ENCODE measurements at places on chromosomes 2 and 18.

DNA sequence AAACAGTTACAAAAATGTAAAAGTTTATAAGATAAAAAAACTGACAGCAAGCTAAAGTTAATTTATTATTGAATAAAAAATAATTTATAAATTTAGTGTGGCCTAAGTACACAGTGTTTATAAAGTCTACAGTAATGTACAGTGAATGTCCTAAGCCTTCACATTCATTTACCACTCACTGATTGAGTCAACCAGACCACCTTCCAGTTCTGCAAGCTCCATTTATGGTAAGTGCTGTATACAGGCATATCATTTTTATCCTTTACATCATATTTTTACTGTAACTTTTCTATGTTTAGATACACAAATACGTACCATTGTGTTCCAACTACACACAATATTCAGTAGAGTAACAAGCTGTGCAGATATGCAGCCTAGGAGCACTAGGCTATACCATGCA, 184.2 kb upstream of the LRATD1 start:
- DNase-seq, result no peak

DNA sequence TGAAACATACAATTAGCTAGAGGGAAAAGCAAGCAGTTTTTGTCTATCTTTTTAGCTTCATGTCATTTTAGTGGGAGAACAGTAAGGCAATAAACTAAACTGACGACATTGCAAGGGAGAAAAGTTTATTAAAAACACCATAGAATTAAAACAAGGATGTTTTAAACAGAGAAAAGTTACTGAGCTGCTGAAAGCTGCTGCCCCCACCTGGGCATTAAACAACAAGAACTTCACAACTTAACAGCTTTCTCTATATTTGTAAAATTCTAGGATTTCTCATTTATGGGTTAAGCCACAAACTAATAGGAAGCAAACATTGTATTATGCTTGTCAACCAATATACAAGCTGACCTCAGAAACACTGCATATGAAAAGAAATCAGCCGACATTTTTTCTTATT, 289.2 kb downstream of the ERBB4 start:
- no peak for DNase-seq

GRCh38 chr2:24707143-24707542, 86.0 kb downstream of the PTRHD1 start:
- DNase-seq, result no peak

GRCh38 chr2:151857650-151858049, 29.4 kb upstream of the ARL5A start:
- no peak for DNase-seq

DNA sequence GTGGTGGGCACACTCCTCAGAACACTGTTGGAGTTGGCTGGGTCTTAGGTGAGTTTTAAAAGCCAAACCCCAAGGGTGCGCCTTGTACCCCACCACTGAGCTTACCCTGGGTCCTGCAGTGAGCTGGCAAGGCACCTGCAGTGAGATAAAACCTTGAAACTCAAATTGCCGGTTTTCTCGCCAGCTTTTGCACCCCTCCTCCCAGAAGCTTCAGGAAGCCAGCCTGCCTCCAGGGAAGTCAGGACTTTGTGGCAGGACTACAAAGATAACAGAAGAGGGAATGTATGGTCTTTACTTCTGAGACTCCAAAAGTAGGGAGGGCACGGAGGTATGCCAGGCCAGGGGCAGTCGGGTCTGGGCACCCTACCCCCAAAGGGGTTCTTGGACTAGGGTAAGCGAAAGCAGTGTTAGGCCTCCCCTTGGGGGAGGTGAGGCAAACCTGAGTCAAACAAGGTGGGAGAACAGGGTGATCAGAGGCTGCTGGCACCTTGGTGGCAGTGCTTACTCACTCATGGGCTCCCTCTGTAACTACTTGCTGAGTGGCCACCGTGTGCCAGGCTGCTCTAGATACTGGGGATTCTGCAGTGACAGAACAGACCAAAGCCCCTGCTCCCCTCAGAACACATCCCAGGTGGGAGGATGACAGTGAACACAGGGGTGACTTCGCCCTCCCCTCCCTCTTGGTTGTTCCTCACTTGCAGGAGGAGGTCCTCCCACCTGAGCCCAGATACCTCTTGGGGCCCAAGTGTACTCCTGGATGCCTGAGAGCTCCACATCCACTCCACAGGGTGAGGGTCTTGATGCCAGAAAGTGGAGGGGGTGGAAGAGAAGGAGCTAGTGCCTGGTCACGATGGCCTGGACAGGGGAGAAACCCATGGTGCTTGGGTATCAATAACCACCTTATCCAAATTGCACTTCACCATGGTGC, 69.3 kb upstream of the RGPD5 start:
- no peak for DNase-seq

DNA sequence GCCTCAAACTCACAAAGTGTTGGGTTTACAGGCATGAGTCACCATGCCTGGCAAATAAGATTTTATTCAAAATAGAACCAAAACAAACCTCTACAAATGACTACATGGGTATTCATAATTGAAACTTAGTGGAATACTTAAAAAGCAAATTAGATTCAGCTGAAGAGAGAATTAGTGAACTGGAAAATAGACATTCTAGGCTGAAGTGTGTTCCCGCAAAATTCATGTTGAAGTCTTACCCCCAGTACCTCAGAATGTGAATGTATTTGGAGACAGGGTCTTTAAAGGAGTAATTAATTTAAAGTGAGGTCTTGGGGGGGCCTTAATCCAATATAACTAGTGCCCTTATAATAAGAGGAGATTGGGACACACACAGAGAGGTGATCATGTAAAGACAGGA, 88.5 kb upstream of the OTOS start:
- no peak for DNase-seq

DNA sequence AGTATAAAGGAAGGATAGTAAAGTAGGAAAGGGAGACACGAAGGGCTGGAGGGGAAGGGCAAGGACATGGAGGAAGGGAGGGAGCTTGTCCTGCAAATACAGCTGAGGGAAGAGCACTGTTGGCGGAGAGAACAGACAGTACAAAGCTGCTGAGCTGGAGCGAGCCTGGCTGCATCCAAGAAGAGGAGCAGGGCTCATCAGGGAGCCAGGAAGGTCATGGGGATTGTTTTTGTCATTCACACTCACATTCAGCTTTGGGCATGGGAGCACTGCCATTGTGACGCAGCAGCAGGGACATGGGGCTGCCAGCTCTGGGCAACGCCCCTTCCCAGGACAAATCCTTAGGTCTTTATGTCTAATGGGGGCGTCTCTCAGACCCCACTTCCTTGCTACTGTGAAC, 125.1 kb downstream of the COPS8 start:
- DNase-seq, result no peak

- DNase-seq, result no peak
Observed at GRCh38 chr2:74439373-74439772, 2.4 kb downstream of the RTKN start.

DNA sequence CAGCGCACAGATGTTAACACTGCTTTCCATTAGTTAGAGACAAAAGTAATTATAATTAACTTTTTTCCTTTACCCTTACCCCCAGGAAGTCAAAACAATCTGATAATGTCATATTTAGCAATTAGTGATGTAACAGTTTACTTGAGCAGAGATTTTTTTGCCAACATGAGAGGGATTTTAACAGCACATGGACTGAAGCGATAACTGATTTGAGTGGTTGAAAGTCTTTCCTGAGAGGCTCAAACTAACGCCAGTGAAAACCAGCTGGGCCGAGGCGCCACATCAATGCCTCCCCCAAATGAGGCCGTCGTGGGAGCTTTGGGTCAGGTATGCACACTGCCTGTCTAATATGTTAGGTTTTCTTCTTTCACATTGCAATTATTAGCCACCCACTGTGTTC, 469.9 kb upstream of the SMIM21 start:
- no peak for DNase-seq

DNA sequence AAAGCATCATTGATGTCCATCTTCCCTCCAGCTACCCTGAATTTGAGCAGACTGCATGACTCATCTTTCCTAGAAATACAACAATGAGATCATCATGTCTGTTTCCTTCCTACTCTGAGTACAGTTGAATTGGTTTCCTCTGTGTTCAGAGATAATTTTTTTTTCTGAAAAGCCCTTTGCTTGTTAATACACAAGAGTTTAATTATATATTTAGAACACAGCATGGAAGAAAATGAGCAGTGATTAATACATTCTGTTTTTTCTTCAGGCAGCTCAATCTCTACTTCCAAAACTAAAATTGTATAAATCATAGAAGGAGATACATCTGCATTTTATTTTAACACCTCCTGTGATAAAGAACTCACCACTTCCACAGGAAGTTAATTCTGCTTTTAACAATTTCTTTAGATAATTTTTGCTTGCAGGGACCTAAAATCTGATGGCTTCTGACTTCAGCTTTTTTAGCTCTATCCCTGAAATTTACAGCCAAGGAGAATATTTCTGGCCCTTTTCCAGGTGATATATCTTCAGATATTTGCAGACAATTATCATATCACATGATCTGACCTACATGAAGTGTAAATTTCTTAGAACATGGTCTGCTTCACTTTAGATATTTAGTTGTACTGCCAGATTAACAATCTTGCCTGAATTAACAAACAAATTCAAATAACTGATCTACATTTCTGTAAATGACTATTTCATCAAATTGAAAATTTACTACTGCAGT, 249.0 kb downstream of the TRIB2 start:
- peak; percentile 72 for DNase-seq

DNA sequence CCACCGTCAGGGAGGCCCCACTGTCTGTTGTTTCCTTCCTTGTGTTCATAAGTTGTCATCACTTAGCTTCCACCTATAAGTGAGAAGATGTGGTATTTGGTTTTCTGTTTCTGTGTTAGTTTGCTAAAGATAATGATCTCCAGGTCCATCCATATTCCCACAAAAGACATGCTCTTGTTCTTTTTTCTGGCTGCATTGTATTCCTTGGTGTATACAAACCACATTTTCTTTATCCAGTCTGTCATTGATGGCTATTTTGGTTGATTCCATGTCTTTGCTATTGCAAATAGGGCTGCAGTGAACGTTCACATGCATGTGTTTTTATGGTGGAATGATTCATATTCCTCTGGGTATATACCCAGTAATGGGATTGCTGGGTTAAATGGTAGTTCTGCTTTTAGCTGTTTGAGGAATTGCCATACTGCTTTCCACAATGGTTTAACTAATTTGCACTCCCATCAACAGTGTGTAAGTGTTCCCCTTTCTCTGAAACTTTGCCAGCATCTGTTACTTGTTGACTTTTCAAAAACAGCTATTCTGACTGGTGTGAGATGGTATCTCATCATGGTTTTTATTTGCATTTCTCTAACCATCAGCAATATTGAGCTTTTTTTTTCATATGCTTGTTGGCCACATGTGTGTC, 156.6 kb upstream of the NOSTRIN start:
- no peak for DNase-seq

- DNase-seq, result no peak
Observed at GRCh38 chr2:69704446-69704845, 37.5 kb upstream of the ANXA4 start.

DNA sequence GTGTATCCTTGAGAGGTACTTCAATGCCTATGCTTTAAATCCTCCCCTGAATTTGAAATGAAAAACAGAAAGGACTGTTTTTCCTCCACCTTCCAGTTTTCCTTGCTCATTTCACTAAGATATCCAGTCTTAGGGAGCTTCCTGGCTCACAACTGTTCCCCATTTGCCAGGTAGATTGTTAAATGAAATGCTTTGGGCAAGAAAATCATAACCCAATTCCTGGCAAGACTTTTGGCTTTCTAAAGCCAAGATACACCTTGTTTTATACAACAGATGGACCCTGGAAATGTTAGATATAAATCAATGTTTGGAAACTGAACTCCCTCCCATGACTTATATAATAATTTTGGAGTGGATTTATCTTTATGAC, 3.6 kb upstream of the CHMP3 start:
- DNase-seq, result no peak

DNA sequence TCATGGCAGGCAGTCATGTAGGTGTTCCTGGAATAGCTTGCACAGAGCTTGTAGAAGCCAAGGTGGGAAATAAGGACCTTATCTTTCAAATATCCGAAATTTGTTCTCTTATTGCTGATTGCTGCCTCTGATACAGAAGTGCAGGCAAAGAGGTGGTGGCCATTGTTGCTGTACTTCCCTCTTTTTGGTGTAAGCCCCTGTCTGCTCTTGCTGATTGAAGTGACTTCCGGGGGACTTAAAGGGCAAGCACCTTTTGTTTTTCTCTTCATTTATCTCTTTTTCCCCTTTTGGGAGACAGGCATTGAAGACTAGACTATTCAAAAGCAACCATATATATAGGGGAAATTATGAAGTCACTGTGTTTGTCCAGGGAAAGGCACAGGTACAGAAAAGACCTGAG, 131.6 kb upstream of the OTX1 start:
- DNase-seq, result no peak

DNA sequence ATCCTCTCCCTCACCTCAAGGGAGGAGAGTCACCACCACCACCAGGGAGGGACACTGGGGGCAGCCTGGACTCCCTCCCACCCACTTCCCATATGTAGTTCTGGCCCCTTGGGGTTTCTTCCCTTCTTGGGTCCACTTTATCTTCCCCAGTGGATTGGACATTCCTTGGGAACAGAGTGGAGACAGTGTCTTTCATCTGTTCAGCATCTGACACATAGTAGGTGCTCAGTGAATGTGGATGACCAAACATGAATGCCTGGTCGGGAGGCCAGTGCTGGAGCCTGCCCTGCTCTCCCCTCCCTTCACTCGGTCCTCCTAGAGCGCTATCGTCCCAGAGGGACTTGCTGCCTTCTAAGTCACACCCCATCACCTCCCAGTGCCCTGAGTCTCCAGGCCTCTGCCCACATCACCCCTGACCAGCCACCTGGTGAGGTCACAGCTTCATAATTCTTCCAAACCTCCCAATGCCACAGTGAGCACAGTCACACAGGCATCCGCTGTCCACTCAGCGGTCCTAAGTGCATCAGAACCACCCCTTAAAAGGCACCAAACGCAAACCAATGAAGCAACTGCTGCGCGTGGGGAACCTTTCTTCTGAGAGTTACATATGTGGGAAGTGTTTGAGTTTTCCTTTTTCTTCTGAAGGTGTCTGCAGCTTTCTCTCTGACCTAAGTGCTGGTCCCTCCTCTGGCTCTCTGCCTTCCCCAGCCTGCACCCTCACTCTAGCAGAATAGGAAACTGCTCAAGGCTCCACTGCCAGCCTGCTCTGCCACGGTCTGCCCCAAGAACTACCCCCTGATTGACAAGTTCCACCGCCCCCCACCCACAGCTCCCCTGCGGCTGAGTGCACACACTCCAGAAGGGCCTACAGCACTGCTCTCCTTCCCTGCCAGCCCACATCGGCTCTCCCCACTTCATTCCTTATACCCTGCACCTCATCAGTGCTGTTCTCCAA, 7.2 kb upstream of the SFXN5 start:
- no peak for DNase-seq
